Upper lobe of left lung (tissue), 6 donors: ENCODE measurements at places on chromosomes 3 and 15. TPM values are rescaled to one million over a fixed set of nuclear protein-coding genes. Genes with fewer than 3 reads are reported as not detected.

- H3K4me3 ChIP-seq = no peak overlapping the region
- H3K27me3 ChIP-seq = no peaks in the 10 kb centered on the region
- H3K36me3 ChIP-seq = no peaks in the 10 kb centered on the region
- peak; percentile 52 for DNase-seq
- no peak overlapping the region for H3K27ac ChIP-seq
- no peaks in the 10 kb centered on the region for H3K4me1 ChIP-seq
Observed at GRCh38 chr3:177377166-177377565, 179.9 kb upstream of the TBL1XR1 start.

DNA sequence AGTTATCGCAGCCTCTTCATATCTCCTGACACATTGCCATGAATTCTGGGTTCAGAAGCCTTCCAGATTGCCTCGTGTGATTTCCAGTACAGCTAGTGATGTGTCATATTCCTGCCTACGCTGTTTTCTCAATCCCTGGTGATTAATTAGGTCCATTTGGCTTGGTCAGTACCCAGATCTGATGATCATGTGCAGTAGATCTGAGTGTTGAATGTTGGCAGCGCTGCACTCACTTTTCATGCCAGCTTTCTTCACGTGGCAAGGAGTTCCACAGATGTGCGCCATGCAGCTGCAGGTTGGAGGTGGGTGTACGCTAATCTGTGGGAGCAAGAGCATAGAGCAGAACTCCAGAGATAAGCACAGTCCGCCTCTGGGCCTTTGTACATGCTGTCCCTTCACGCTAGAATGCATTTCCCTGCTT, 86.9 kb upstream of the COL6A5 start:
- no peak overlapping the region for H3K27ac ChIP-seq
- no peaks in the 10 kb centered on the region for H3K36me3 ChIP-seq
- no peak for DNase-seq
- H3K27me3 ChIP-seq = no peaks in the 10 kb centered on the region
- no peak overlapping the region for H3K4me3 ChIP-seq

DNA sequence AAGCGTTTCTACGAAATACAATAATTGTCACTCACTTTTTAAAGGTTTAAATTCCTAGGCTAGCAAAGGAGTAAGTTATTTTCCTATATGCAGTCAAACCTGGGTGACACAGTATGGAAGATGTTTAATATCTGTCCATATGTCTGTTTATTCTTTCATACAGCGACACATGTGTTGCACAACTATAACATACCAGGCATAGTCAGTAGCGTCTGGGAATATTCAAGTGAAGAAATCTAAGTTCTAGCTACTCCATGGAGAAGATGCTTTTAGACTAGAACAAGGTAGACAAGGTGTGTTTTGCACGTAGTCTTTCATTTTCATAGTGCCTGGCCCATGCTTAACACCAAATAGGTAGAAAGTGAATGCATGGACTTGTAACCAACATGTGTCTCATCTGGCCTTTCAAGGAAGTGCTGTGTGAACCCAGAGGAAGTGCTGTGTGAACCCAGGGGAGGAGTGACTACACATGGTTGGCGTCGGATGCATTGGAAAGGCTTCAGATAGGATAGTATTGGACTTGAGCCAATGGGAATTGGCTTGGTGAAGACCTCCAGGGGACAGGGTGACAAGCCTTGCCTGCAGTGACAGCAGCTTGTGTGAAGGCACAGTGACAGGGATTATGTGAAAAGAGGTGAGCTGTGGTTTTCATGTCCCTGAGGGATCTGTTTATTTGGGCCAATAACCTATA, 267.0 kb downstream of the PTPRG start:
- no peak overlapping the region for H3K27ac ChIP-seq
- peaks cover 20% of the 10 kb centered on the region for H3K4me1 ChIP-seq
- no peak overlapping the region for H3K4me3 ChIP-seq
- no peaks in the 10 kb centered on the region for H3K27me3 ChIP-seq
- DNase-seq = no peak
- H3K36me3 ChIP-seq = no peaks in the 10 kb centered on the region

GRCh38 chr15:69060744-69061143, 46.2 kb downstream of the NOX5 start:
- DNase-seq = no peak
- H3K36me3 ChIP-seq = no peaks in the 10 kb centered on the region
- peaks cover 11% of the 10 kb centered on the region for H3K4me1 ChIP-seq
- no peak overlapping the region for H3K27ac ChIP-seq
- no peaks in the 10 kb centered on the region for H3K27me3 ChIP-seq

- DNase-seq = no peak
- no peaks in the 10 kb centered on the region for H3K4me1 ChIP-seq
- H3K4me3 ChIP-seq = no peak overlapping the region
- no peaks in the 10 kb centered on the region for H3K36me3 ChIP-seq
- H3K27me3 ChIP-seq = no peaks in the 10 kb centered on the region
Observed at GRCh38 chr3:38985581-38985980, 66.2 kb downstream of the SCN11A start.

DNA sequence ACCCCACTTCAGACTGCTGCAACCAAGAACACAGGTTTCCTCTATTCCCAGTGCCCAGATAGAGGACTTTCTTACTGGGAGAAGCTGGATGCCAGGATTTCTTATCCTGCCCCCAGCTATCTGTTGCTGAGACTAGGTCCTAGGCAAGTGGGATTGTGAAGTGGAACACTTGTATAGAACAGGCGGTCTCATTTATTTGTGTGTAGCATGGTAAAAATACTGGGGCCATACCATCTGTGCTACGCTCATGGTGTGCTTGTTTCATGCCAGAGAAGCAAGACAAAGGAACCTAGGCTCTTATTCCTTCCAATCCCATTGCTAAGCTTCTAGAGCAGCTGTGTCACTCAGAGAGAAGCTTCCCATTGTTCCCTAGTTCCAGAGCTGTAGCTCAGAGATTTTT, 191.5 kb upstream of the EPHA6 start:
- no peak overlapping the region for H3K27ac ChIP-seq
- no peaks in the 10 kb centered on the region for H3K27me3 ChIP-seq

GRCh38 chr3:139528924-139529323, 10.6 kb downstream of the RBP1 start:
- no peak overlapping the region for H3K27ac ChIP-seq
- no peak overlapping the region for H3K4me3 ChIP-seq
- H3K27me3 ChIP-seq = no peaks in the 10 kb centered on the region
- H3K4me1 ChIP-seq = peaks cover 2% of the 10 kb centered on the region
- no peaks in the 10 kb centered on the region for H3K36me3 ChIP-seq
- no peak for DNase-seq

GRCh38 chr3:161927131-161927530, 430.5 kb downstream of the OTOL1 start:
- H3K4me1 ChIP-seq = no peaks in the 10 kb centered on the region
- H3K27ac ChIP-seq = no peak overlapping the region
- H3K27me3 ChIP-seq = no peaks in the 10 kb centered on the region
- no peak overlapping the region for H3K4me3 ChIP-seq

GRCh38 chr15:78831229-78832207, 20.3 kb upstream of the ADAMTS7 start:
- peak; percentile 82 for DNase-seq
- H3K36me3 ChIP-seq = no peaks in the 10 kb centered on the region
- no peaks in the 10 kb centered on the region for H3K4me1 ChIP-seq
- H3K4me3 ChIP-seq = peak overlapping the region; percentile 9
- no peak overlapping the region for H3K27ac ChIP-seq

GRCh38 chr3:106008766-106009165, 140.0 kb upstream of the CBLB start:
- no peak overlapping the region for H3K4me3 ChIP-seq
- no peaks in the 10 kb centered on the region for H3K36me3 ChIP-seq
- H3K27me3 ChIP-seq = no peaks in the 10 kb centered on the region
- DNase-seq = no peak

- peaks cover under 1% of the 10 kb centered on the region for H3K4me1 ChIP-seq
- no peak overlapping the region for H3K4me3 ChIP-seq
- no peak for DNase-seq
- H3K27ac ChIP-seq = no peak overlapping the region
- no peaks in the 10 kb centered on the region for H3K27me3 ChIP-seq
Observed at GRCh38 chr15:37014137-37014536, 86.2 kb downstream of the MEIS2 start.

DNA sequence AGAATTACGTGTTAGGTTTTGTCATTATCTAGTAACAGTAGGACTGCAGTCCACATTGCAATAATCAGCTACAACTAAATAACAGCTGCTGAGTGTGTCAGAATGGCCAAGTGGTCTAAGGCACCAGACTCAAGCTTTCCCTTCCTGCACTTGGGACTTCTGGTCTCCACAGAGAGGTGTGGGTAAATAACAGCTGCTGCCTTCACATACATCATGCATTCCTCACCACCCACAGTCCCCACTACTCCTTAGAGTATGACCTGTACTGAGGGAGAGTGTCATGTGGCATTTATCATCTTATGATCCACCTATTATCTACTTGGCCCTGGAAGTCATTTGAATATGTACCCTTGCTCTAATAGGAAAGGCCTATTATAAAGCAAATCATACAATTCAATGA, 22.2 kb upstream of the ZMAT3 start:
- H3K36me3 ChIP-seq = no peaks in the 10 kb centered on the region
- no peak for DNase-seq
- H3K4me1 ChIP-seq = no peaks in the 10 kb centered on the region
- no peak overlapping the region for H3K4me3 ChIP-seq

DNA sequence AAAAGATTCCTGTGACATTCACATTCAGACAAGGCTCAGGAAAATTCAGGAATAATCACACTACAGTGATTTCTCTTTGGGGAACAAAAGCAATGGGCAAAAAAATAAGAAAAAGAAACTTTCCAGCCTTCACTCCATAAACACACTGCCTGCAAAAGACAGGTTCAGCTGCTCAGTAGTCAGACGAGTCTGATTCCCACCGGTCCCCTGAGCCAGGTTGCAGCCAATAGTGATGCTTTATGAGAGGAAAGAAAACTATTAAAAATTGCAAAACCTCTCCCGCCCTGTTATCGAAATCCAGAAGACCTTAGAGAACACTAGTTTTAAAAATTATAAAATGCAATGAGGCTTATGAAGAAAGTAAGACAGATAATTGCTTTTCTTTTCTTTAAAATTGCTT, 8.5 kb downstream of the PLCH1 start:
- DNase-seq = no peak
- no peaks in the 10 kb centered on the region for H3K4me1 ChIP-seq
- no peaks in the 10 kb centered on the region for H3K36me3 ChIP-seq
- H3K27ac ChIP-seq = peak overlapping the region; percentile 36
- H3K27me3 ChIP-seq = no peaks in the 10 kb centered on the region

DNA sequence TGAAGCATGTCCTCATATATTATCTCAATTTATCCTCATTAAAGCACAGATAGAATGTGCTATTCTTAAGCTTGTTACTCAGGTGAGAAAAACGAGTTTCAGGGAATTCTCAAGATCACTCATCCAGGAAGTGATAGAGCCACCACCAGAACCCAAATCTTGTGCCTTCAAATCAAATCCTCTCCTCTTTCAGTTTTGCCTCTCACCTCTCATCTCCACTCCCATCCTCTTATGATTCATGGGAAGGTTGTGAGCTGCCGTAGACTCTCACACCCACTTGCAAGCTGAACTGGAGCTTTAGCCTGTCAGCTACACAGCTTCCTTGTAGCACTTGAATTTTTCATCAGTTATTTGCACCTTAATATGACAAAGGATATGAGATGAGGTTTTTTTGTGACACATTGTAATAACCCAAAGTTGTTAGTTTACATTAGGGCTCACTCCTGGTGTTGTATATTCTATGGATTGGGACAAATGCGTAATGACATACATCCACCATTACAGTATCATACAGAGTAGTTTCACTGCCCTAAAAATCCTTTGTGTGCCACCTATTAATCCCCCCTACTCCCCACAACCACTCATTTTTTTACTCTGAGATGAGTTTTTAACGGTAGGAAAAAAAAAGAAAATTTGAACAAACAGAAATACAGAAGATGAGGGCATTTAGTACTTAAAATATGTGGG, 25.7 kb downstream of the GPR15 start:
- no peak overlapping the region for H3K4me3 ChIP-seq
- DNase-seq = no peak
- H3K27ac ChIP-seq = no peak overlapping the region
- no peaks in the 10 kb centered on the region for H3K36me3 ChIP-seq
- H3K27me3 ChIP-seq = no peaks in the 10 kb centered on the region

- no peaks in the 10 kb centered on the region for H3K27me3 ChIP-seq
- H3K36me3 ChIP-seq = no peaks in the 10 kb centered on the region
- no peak for DNase-seq
- H3K4me1 ChIP-seq = peaks cover 9% of the 10 kb centered on the region
- no peak overlapping the region for H3K4me3 ChIP-seq
Observed at GRCh38 chr3:8607234-8608040, 37.2 kb downstream of the SSUH2 start.

DNA sequence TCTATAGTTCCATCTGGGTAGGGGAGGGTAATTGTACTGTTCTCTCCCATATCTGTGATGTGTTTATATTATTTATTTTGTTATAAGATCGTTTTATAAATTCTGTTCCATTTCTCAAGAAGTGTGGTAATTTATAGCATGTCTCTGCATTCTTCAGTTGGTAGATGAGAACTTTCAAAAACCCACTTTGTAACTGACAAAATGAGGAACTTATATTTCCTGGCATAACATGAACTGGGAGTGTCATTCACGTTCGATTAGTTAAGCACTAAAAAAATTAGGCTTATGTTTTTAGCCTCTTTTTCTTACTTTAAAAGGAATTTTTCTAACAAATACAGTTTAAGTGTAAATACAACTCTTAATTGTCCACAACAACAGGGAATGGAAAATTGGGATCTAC, 230.8 kb downstream of the CGGBP1 start:
- H3K27ac ChIP-seq = no peak overlapping the region
- DNase-seq = no peak
- no peaks in the 10 kb centered on the region for H3K27me3 ChIP-seq
- no peak overlapping the region for H3K4me3 ChIP-seq
- no peaks in the 10 kb centered on the region for H3K4me1 ChIP-seq

GRCh38 chr3:30156586-30157498, 449.6 kb upstream of the TGFBR2 start:
- H3K4me3 ChIP-seq = no peak overlapping the region
- H3K4me1 ChIP-seq = peaks cover 3% of the 10 kb centered on the region
- no peaks in the 10 kb centered on the region for H3K36me3 ChIP-seq

- H3K4me1 ChIP-seq = no peaks in the 10 kb centered on the region
- no peaks in the 10 kb centered on the region for H3K27me3 ChIP-seq
- H3K4me3 ChIP-seq = no peak overlapping the region
- DNase-seq = no peak
- H3K36me3 ChIP-seq = no peaks in the 10 kb centered on the region
Observed at GRCh38 chr3:103372031-103372430, 937.2 kb downstream of the ZPLD1 start.

- DNase-seq = no peak
- no peak overlapping the region for H3K27ac ChIP-seq
- no peaks in the 10 kb centered on the region for H3K36me3 ChIP-seq
- no peak overlapping the region for H3K4me3 ChIP-seq
- no peaks in the 10 kb centered on the region for H3K4me1 ChIP-seq
Observed at GRCh38 chr15:78390242-78390641, 47.8 kb upstream of the IREB2 start.

The TRIM42 gene
- not detected for total RNA-seq

The HYAL1 gene
- total RNA-seq = 67.0 TPM

The NOX5 gene
- 0.77 TPM for total RNA-seq

The TNNC1 gene
- total RNA-seq = 124 TPM

The CLSTN2 gene
- total RNA-seq = 4.3 TPM
